ENCODE measurements at places on chromosomes 6 and 20.

- no peak for DNase-seq
Observed at GRCh38 chr6:138593909-138594757, 94.8 kb upstream of the NHSL1 start.

DNA sequence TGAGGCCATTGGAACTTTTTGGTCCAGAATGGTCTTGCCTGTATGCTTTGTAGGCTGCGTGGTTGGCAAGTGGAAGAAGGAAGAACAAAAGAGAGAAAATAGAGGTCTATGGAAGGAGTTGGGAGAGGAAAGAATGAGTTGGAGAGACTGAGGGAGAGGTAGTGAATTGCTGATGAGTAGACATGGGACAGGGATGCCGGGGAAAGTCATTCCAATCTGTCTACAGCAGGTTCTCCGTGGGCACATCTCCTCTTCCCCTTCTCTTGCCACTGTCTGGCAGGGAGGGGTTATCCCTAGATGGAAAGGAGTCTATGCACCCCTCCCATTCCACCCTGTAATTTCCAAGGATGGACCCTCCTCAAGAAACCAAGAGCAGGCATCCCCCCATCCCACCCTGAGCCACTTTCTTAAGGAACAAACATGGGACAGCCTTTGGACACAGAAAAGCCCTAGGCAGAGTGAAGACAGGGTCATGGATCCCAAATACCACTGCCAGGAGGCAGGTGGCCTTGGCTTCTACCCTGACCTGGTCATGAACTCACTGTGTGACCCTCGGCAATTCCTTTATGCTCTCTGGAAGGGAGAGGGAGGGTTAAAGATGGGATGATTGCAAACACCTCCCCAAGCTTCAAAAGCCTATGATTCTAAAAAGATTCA lies 196.9 kb downstream of the LRFN2 start:
- DNase-seq, result no peak

GRCh38 chr20:8578161-8578865 lies 446.2 kb downstream of the PLCB1 start:
- no peak for DNase-seq

- DNase-seq, result no peak
Observed at GRCh38 chr20:9945408-9945807, 89.4 kb upstream of the ANKEF1 start.

GRCh38 chr6:165791876-165792437 lies 128.9 kb upstream of the PDE10A start:
- no peak for DNase-seq

- no peak for DNase-seq
Observed at GRCh38 chr20:49276161-49276960, 1.5 kb downstream of the ZNFX1 start.
